ENCODE measurements at places on chromosomes 1 and 21. TPM values are rescaled to one million over a fixed set of nuclear protein-coding genes. Genes with fewer than 3 reads are reported as not detected.

DNA sequence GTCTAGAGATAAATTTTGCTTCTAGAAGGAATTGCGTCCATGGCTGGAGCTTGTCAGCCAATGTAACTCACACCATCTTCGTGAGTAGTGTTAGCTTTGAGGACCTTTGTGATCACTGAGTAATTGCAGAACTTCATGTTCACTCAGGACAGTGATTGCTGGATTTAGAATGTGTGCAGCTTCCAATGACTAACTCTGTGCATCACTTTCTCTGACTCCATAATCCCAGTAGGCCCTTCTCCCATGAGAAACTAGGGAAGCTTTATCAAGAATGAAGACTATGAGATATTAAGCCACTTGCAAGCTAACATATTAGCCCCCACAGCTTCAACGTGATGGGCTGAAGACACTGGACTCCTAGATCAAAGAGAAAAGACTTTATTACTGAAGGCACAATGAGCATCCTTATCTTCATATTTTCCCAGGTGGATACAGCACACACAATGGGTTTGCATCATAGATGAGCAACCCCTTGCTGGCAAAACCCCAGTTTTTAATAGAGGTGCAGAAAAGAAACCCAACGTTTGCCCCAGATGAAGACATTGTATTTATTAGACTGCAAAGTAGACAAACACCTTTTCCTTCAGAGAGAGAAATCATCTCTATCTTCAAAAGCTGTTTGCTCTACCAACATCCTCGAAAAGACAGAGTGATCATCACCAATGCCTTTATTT is 561.0 kb downstream of the LTN1 start:
- no peaks in the 10 kb centered on the region for H3K4me1 ChIP-seq
- H3K27ac ChIP-seq, result no peak overlapping the region
- DNase-seq, result no peak
- H3K4me3 ChIP-seq, result no peak overlapping the region

GRCh38 chr1:222286011-222286410 is 261.9 kb downstream of the HHIPL2 start:
- H3K4me3 ChIP-seq, result no peak overlapping the region
- H3K27me3 ChIP-seq, result no peaks in the 10 kb centered on the region
- DNase-seq, result no peak
- no peaks in the 10 kb centered on the region for H3K36me3 ChIP-seq

- DNase-seq, result no peak
- no peaks in the 10 kb centered on the region for H3K36me3 ChIP-seq
- no peaks in the 10 kb centered on the region for H3K4me1 ChIP-seq
- no peak overlapping the region for H3K4me3 ChIP-seq
- no peak overlapping the region for H3K27ac ChIP-seq
Measured at GRCh38 chr1:41743366-41743765, 175.4 kb downstream of the HIVEP3 start.

- H3K27ac ChIP-seq, result no peak overlapping the region
- H3K4me1 ChIP-seq, result no peaks in the 10 kb centered on the region
- H3K27me3 ChIP-seq, result no peaks in the 10 kb centered on the region
- DNase-seq, result no peak
- no peak overlapping the region for H3K4me3 ChIP-seq
Measured at GRCh38 chr1:68081775-68082283, 31.4 kb upstream of the DIRAS3 start.

GRCh38 chr1:51203121-51203873 is 32.8 kb upstream of the RNF11 start:
- DNase-seq, result no peak
- H3K27me3 ChIP-seq, result no peaks in the 10 kb centered on the region
- H3K36me3 ChIP-seq, result no peaks in the 10 kb centered on the region
- H3K4me1 ChIP-seq, result no peaks in the 10 kb centered on the region
- H3K27ac ChIP-seq, result no peak overlapping the region
- H3K4me3 ChIP-seq, result no peak overlapping the region

Gene ZNF593OS
- polyA plus RNA-seq, result not detected

DNA sequence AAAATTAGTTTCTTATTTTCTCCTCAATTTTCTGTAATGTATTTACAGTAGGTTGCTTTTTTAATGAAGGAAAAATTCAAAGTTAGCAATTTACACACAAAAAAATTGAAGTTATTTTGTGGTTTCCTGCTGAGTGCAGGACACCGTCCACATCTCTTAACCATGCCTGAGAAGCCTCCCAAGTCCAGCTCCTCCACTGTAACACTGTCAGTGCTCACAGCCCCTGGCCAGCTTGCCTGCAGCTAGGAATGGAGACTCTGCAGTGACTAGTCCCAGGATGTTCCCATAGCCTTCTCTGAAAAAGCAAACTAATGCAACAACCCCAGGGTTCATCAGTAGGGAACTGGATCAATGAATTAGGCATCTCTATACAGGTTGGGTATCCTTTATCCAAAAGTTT is 3.5 kb downstream of the A3GALT2 start:
- no peaks in the 10 kb centered on the region for H3K4me1 ChIP-seq
- no peaks in the 10 kb centered on the region for H3K27me3 ChIP-seq
- H3K36me3 ChIP-seq, result no peaks in the 10 kb centered on the region
- no peak overlapping the region for H3K27ac ChIP-seq

DNA sequence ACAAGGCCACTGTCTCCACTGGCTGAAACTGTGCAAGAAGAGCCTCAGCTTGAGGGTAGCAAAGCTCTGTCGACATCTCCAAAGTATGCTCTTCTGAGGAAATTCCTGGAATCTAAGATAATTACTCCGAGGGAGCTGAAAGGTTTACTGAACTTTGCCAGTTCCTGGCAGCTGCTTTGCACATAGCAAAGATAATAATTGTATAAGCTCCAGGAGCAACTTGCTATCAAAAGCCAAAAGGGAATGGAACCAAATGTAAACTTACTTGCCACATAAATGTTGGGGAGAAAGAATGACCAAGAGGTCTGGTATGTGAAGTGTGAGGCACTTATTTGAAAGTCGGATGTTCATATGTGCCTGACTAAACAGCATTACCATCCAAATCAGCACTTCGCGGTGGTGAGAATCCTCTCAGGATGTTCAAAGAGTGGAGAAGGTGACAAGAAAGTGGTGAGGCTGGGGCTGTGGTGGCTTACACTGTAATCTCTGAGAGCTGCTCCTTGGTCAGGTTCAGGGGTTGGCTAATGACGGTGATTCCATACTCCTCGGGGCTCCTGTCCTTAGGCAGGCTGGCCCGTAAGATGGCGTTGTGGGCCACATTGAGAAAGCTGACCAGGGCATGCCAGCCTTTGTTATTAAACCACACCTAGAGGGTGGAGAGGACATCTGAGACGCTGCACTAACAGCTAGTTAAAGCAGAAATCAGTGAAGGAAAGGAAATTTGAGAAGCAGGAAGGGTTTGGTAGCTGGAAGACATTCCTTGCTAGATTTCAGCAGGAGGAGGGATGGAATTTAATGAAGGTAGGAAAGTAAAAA is 100.0 kb downstream of the ABCA4 start:
- no peaks in the 10 kb centered on the region for H3K36me3 ChIP-seq
- no peak overlapping the region for H3K4me3 ChIP-seq
- no peak for DNase-seq
- H3K27ac ChIP-seq, result no peak overlapping the region

- H3K4me1 ChIP-seq, result peaks cover 14% of the 10 kb centered on the region
- H3K36me3 ChIP-seq, result no peaks in the 10 kb centered on the region
- H3K27ac ChIP-seq, result no peak overlapping the region
- H3K4me3 ChIP-seq, result no peak overlapping the region
Measured at GRCh38 chr1:94654031-94654430, 112.5 kb upstream of the F3 start.

DNA sequence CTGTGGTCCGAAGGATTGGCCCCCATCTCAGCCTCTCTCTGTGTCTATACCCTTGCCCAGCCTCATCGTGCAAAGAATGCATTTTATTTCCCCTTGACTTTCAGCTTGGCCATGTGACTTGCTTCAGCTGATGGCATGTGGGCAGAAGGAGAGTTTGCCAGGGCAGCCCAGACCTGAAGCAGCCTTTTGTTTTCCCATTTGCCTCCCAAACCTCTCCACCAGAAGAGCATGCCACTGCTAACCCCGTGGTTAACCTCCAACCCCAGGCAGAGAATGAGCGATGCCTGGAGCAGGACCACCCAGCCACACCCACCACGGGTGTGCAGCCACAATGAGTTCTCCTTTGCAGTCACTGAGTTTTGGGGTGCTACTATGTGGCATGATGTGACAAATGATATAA is 136.4 kb downstream of the SETD4 start:
- no peak overlapping the region for H3K27ac ChIP-seq
- no peaks in the 10 kb centered on the region for H3K4me1 ChIP-seq
- no peak for DNase-seq
- H3K4me3 ChIP-seq, result no peak overlapping the region

Gene FOXO6
- 0.90 TPM for polyA plus RNA-seq

Gene WDR64
- 0.10 TPM for polyA plus RNA-seq

Gene LCE6A
- not detected for polyA plus RNA-seq

Gene RHEX
- polyA plus RNA-seq, result 0.90 TPM

- H3K4me1 ChIP-seq, result no peaks in the 10 kb centered on the region
- no peaks in the 10 kb centered on the region for H3K27me3 ChIP-seq
- no peak overlapping the region for H3K27ac ChIP-seq
- DNase-seq, result no peak
Measured at GRCh38 chr1:212814537-212815334, 23.0 kb downstream of the TATDN3 start.

DNA sequence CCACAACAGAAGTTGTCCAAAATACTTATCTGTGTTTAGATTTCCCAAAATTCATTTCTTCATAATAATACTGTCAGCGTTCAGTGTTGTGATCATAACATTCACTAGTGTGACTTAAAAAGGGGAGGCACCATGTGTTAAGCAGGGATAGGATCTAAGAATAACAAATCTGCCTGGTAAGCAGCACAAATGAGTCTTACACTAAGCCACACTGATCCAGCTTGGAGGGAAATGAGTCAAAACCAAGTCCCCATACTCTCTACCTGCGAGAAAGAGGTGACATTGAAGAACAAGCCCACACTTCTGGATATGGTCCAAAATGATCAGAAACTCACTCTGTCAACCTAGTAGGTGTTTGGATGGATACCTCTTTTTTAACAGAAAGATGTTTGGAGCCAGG is 145.5 kb downstream of the CRB1 start:
- H3K27me3 ChIP-seq, result no peaks in the 10 kb centered on the region
- H3K27ac ChIP-seq, result no peak overlapping the region
- H3K4me3 ChIP-seq, result no peak overlapping the region
- H3K36me3 ChIP-seq, result no peaks in the 10 kb centered on the region

Gene TNNI3K
- polyA plus RNA-seq, result 1.1 TPM

Gene CR1L
- not detected for polyA plus RNA-seq

DNA sequence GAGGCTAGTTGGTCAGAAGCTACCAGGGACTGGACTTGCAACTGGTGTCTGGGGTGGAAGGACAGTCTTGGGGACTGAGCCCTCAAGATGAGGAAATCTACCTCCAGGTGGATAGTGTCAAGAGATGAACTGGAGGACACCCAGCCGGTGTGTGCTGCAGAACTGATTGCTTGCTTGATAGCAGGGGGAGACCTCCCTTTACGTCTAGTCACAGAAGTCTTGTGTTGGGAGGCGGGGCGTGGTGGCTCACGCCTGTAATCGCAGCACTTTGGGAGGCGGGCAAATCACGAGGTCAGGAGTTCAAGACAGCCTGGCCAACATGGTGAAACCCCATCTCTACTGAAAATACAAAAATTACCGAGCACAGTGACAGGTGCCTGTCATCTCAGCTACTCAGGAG is 4.9 kb downstream of the RCC2 start:
- no peak overlapping the region for H3K4me3 ChIP-seq
- no peaks in the 10 kb centered on the region for H3K27me3 ChIP-seq
- no peak for DNase-seq
- peaks cover 4% of the 10 kb centered on the region for H3K4me1 ChIP-seq
- no peaks in the 10 kb centered on the region for H3K36me3 ChIP-seq

Data from ovary (tissue), 10 donors.